CD8-positive, alpha-beta memory T cell (primary cell): ENCODE measurements at places on chromosomes 5 and 9. TPM values are rescaled to one million over a fixed set of nuclear protein-coding genes. Genes with fewer than 3 reads are reported as not detected.
A peak's percentile ranks its signal among the peaks of the same experiment; 100 is the strongest.

GRCh38 chr5:142014911-142015584 lies 2.2 kb upstream of the GNPDA1 start:
- no peaks in the 10 kb centered on the region for H3K36me3 ChIP-seq
- H3K4me1 ChIP-seq, result peaks cover 68% of the 10 kb centered on the region
- DNase-seq, result no peak
- peak overlapping the region; percentile 8 for H3K27ac ChIP-seq

Gene FOXD4
- 0.22 TPM for total RNA-seq

GRCh38 chr9:5278486-5278885 lies 26.0 kb downstream of the RLN2 start:
- no peak for DNase-seq
- no peaks in the 10 kb centered on the region for H3K36me3 ChIP-seq
- no peaks in the 10 kb centered on the region for H3K27me3 ChIP-seq
- H3K27ac ChIP-seq, result no peak overlapping the region

- no peaks in the 10 kb centered on the region for H3K27me3 ChIP-seq
- DNase-seq, result no peak
Observed at GRCh38 chr5:158606233-158606632, 493.5 kb downstream of the EBF1 start.

DNA sequence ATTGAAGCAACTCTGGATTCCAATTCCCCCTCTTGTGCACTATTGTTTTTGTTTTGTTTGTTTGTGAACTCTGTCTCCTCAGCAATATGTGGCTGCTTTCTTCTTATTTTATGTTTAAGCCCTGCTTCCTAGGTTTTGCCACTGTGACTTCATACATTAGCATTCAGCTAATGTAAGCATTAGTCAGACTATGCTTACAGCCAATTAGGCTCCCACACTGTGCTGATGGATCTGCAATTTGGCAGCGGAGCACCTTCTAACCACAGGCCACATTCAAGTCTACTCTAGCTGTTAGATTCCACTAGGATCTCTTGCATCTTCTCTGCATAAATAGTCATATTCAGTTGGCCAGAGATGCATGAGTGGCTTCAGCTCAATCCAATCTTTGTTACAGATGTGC lies 9.6 kb upstream of the BICD2 start:
- no peak for DNase-seq
- H3K27me3 ChIP-seq, result no peaks in the 10 kb centered on the region
- H3K27ac ChIP-seq, result no peak overlapping the region
- H3K36me3 ChIP-seq, result no peaks in the 10 kb centered on the region
- no peak overlapping the region for H3K4me3 ChIP-seq

- no peak for DNase-seq
- H3K4me1 ChIP-seq, result peaks cover 14% of the 10 kb centered on the region
- no peak overlapping the region for H3K27ac ChIP-seq
- H3K4me3 ChIP-seq, result no peak overlapping the region
Observed at GRCh38 chr5:55851675-55851979, 470 bp downstream of the IL31RA start.

DNA sequence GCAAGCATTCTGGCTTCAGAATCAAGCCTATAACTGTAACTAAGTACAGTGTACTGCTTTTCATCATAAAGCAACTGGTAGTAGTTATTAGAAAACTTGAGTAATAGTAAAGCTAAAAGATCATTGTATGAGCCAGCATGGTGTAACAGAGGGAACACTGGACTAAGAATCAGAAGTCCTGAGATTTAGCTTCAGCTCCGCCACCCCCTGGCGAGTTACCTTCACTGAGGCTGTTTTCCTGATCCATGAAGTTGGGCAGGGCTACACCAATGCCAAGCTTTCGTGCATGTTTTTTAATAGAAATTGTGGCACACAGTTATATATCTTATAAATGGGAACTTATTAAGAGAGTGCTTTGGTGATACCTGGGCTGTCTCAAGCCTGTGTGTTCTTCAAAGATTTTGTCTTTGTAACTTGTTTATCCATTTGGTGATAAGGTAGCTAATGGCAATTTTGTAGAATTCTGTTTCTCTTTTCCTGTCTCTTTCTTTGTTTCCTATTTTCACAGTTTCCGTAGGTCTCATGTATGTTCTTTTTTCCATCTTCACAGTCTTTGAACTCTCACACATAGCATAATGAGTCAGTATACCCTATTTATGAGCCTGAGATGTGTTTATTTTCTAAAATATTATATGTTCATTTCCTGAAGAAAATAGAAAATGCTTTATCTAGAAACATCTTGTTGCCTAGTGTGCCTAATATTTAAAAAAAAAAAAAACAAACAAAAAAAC lies 102.3 kb downstream of the GDNF start:
- no peak overlapping the region for H3K27ac ChIP-seq
- no peaks in the 10 kb centered on the region for H3K36me3 ChIP-seq
- H3K4me3 ChIP-seq, result no peak overlapping the region

- H3K36me3 ChIP-seq, result no peaks in the 10 kb centered on the region
- no peaks in the 10 kb centered on the region for H3K27me3 ChIP-seq
- no peak overlapping the region for H3K27ac ChIP-seq
- no peaks in the 10 kb centered on the region for H3K4me1 ChIP-seq
Observed at GRCh38 chr9:136603901-136604814, 58.3 kb upstream of the NOTCH1 start.

DNA sequence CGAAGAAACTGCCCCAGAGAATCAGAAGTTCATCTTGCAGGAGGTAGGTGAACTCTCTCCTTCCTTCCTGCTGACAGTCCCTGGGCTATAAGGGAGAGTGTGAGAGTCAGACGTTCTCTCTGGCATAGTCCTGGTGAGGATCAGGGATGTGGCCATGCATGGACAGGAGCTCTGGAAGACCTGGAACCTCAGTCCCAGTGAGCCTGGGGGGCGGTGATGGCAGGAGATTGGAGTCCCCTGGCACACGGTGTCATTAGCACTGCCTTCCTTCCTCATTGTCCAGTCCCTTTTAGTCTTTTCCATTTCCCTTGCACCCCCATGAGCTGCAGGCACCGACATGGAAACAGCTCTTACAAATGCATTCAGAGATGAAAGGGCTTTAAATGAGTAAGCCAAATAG lies 38.6 kb downstream of the GALNT12 start:
- H3K27ac ChIP-seq, result no peak overlapping the region
- no peak overlapping the region for H3K4me3 ChIP-seq
- DNase-seq, result no peak
- H3K36me3 ChIP-seq, result peaks cover 4% of the 10 kb centered on the region

Gene SLIT3
- 0.49 TPM for total RNA-seq

- no peak overlapping the region for H3K4me3 ChIP-seq
- no peaks in the 10 kb centered on the region for H3K4me1 ChIP-seq
- no peaks in the 10 kb centered on the region for H3K27me3 ChIP-seq
- H3K36me3 ChIP-seq, result no peaks in the 10 kb centered on the region
- no peak for DNase-seq
Observed at GRCh38 chr9:84785792-84786547, 116.4 kb downstream of the NTRK2 start.

DNA sequence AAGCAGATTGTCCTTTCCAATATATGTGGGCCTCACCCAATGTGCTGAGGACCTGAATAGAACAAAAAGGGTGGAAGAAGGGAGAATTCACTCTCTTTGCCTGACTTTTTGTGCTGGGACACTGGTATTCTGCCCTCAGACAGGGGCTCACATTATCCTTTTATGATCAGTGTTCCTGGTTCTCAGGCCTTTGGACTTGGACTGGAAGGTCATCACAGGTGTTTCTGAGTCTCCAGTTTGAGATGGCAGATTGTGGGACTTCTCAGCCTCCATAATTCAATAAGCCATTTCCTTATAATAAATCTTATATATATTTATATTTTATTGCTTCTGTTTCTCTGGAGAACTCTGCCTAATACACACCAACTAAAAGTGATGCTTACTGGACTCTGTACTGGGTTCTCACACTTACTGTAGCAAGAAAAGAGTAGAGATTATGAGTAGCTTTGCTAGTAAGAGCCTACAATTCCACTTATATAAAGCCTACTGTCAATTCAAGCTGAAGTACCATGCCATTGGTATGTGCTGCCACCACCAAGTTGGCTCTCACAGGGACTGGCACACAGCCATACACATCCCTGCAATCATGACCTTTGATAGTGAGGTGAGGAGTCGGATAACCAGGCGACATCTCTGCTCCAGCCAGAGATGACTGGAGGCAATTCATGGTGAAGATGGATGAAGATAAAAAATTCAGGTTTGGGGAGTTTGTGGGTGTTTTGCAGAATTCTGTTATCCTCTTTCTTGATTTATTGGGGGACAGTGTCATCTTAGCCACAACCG lies 130.7 kb upstream of the NR3C1 start:
- no peaks in the 10 kb centered on the region for H3K4me1 ChIP-seq
- H3K36me3 ChIP-seq, result no peaks in the 10 kb centered on the region
- no peak overlapping the region for H3K27ac ChIP-seq
- no peak overlapping the region for H3K4me3 ChIP-seq
- no peaks in the 10 kb centered on the region for H3K27me3 ChIP-seq

GRCh38 chr5:139117342-139117884 lies 80.8 kb downstream of the SIL1 start:
- DNase-seq, result no peak
- H3K36me3 ChIP-seq, result peaks cover 4% of the 10 kb centered on the region
- H3K4me3 ChIP-seq, result no peak overlapping the region

Gene FBP2
- total RNA-seq, result not detected

Gene PCDHGA4
- total RNA-seq, result 0.09 TPM

GRCh38 chr9:14452539-14452938 lies 138.6 kb upstream of the NFIB start:
- no peaks in the 10 kb centered on the region for H3K36me3 ChIP-seq
- no peak overlapping the region for H3K27ac ChIP-seq
- no peak overlapping the region for H3K4me3 ChIP-seq
- H3K4me1 ChIP-seq, result no peaks in the 10 kb centered on the region
- H3K27me3 ChIP-seq, result no peaks in the 10 kb centered on the region

Gene EGR1
- 11.8 TPM for total RNA-seq

DNA sequence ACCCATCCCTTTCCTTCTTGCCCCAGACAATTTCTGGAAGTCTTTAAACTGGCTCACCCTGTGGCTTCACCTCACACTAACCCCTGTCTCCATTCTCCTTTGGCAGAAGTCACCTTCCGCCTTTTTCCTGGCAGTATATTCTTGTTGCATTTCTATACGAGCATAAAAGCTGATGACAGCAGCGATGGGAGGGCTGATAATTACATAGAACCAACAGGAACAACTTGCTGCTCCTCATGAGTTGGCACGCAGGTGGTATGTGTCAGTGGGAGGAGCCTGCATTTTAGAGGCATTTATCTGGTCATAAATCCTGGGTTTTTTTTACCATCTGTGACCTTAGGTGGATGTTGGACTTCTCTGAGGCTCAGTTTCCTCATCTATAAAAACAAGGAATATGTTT lies 61.4 kb upstream of the CKMT2 start:
- no peak for DNase-seq
- H3K36me3 ChIP-seq, result no peaks in the 10 kb centered on the region
- H3K27ac ChIP-seq, result no peak overlapping the region

GRCh38 chr9:131091352-131091992 lies 4.9 kb upstream of the AIF1L start:
- DNase-seq, result no peak
- no peak overlapping the region for H3K27ac ChIP-seq
- peaks cover 35% of the 10 kb centered on the region for H3K27me3 ChIP-seq
- no peaks in the 10 kb centered on the region for H3K4me1 ChIP-seq
- no peak overlapping the region for H3K4me3 ChIP-seq
- H3K36me3 ChIP-seq, result no peaks in the 10 kb centered on the region

Gene F12
- 10.3 TPM for total RNA-seq

DNA sequence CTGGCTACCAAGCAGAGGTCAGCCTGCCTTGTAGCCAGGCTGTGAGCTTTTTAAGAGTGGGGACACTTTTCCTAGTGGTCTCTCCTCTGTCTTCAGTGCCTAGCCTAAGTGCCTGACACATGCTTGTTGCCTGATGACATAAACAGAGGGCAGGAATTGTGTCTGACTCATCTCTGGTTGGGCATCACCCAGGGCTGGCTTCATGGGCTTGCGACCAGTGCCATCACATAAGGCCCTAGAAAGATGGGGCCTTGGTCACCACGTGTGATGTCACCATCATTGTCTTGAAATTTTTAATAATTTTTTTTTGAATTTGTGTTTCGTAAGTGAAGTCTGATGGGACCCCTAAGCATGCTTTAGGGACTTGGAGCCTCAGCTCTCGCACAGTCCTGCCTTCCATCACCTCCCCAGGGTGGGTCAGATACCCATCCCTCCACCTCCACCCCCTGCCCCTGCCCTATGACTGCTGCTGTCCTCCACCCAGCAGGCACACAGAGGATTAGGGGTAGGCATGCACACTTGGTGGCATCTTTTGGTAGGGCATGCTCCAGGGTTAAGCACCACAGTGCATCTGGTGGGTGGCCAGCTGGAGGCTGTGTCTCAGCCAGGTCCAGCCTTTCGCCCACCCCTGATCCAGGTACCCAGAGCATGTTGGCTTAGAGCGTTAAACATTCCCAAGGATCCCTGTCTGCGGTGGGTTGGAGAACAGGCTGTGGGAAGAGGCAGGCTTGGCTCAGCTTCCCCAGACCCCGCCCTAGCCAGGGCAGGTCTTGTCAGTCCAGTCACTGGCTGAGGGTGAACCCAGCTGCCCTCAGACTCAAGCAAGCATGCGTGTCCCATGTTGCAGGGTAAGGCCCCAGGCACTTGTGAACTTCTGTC lies 80.1 kb upstream of the SH3PXD2B start:
- H3K4me1 ChIP-seq, result no peaks in the 10 kb centered on the region
- DNase-seq, result no peak

Gene CDC25C
- total RNA-seq, result 4.3 TPM

- no peak for DNase-seq
- H3K4me3 ChIP-seq, result no peak overlapping the region
- H3K4me1 ChIP-seq, result no peaks in the 10 kb centered on the region
Observed at GRCh38 chr5:95704150-95704549, 21.4 kb upstream of the SPATA9 start.

- H3K36me3 ChIP-seq, result no peaks in the 10 kb centered on the region
- DNase-seq, result no peak
- no peak overlapping the region for H3K27ac ChIP-seq
Observed at GRCh38 chr9:13941714-13942113, 372.2 kb downstream of the NFIB start.

- H3K4me1 ChIP-seq, result no peaks in the 10 kb centered on the region
- no peak overlapping the region for H3K4me3 ChIP-seq
- no peak for DNase-seq
- no peaks in the 10 kb centered on the region for H3K36me3 ChIP-seq
- no peak overlapping the region for H3K27ac ChIP-seq
- no peaks in the 10 kb centered on the region for H3K27me3 ChIP-seq
Observed at GRCh38 chr5:41637869-41638268, 127.5 kb upstream of the PLCXD3 start.

DNA sequence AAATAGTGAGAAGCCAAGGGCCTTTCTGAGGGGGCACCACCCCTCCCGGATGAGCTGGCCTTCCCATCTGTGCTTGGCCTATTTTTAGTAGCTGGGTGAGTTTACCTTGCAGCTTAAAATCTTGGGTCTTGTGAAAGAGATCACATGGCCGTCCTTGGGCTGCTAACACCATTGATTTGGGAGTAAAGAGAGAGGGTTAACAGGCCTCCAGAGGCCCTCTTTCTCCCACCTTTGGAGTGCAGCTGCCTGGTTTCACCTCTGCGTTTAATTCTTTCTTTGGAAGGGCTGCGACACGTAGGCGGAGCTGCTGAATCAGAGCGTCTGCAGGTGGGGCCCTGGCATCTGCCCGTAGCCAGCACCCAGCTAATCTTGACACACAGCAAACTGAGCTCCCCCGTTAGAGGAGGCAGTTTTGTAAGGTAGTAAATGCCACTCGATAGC lies 12.8 kb downstream of the OLFM1 start:
- no peak overlapping the region for H3K27ac ChIP-seq
- DNase-seq, result no peak
- H3K36me3 ChIP-seq, result no peaks in the 10 kb centered on the region
- no peak overlapping the region for H3K4me3 ChIP-seq
